Stimulated activated CD8-positive, alpha-beta memory T cell treated with anti-CD3 and anti-CD28 coated beads, Interleukin-4, amount 100 ng/mL, for 1 hour (primary cell): ENCODE measurements at places on chromosomes 16 and 17.

GRCh38 chr17:34370997-34371395 is 8.0 kb upstream of the CCL1 start:
- no peak for DNase-seq

DNA sequence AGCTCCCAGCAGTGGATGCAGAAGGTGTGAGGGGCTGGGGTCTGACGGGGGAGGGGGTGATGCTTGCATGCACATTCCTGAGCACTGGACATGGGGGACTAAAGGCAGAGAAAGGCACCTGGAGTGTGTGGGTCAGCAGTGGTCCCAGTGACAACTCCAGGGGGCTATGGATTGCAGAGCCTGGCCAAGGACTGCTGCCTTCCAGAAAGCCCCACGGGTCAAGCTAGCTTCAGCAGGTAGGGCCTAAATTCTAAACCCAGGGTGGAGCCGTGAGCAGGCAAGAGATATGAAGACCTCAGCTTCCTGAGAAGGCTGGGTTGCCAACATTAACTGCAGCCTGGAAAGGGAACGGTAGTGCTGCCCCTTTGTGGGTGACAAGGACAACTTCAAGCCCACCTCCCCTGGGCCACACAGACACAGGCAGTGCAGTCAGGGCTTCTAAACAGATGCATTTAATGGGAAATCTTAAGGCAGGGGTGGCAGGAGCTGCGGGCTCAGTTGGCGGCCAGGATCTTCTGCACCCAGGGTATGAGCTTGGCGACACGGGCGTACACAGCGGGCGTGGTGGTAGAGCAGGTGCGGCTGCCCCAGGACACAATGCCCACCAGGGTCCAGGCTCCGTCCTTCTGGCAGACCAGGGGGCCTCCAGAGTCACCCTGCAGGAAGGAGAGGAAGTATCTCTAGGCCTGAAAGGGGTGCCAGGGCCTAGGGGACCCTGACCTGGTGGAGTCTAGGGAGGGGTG is 3.1 kb downstream of the CTRB2 start:
- DNase-seq, result no peak

DNA sequence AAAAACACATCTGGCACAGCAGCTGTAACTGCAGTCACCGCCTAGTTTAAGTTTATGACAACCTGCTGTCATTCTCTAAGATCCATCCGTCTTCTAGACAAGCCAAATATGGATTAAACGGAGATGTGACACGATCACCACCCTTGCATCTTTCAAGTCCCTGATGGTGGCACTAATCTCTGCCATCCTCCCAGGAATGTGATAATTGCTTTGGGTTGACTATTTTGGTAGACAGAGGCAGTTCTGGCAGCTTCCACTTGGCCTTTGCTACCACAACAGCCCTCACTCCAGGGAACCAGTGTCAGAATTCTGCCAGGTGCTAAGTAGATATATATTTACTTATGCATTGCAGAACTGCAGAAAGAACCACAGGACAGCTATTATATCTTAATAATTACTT is 81.3 kb downstream of the ADCY9 start:
- no peak for DNase-seq

DNA sequence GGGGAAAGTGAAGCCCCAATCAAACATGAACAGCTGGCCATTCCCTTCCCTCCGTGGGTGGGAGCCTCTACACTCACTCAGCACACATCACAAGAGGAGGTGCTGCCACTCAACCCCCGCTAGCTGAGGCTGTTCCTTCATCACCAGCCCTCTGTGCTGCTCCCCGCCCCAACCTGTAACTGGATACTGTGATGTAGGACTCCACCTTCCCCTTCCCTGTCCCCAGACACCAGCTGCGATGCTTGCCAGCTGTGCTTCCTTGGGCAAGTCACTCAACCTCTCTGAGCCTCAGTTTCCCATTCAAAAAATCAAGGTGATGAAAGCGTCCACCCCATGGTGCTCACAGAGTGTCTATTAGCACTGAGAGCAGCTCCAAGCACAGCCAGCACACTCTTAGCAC is 273.2 kb downstream of the MRTFB start:
- DNase-seq, result no peak

DNA sequence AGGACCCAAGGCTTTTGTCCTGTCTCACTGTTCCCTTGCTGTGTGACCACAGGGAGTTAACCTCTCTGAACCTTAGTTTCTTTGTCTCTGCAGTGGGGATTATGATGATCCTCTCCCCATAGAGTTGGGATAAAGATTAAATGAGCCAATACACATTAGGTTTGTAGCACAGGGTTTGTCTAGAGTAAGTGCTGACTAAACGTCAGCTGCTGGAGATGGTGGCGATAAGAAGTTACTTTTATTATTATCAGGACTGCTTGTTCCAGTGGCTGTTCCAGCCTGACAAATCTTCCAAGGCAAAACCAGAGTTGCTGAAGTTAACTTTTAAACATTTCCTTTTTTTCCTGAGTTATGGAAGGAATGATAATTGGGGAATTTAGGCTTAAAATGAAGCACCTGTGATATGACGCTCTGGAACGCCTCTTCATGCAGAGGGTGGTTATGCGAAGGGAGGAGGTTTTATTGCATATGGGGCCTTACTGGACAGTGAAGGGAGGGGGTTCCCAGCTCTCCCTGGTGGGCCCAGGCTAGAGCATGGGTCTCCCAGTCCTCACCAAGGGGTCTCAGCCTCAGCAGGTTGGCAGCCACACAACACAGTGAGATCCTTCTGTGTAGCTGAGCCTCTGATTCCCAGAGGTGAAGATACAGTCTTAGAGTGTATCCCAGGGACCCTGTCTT is 35.8 kb downstream of the PLCG2 start:
- no peak for DNase-seq

- no peak for DNase-seq
Observed at GRCh38 chr17:61456688-61457225, 4.5 kb downstream of the TBX4 start.

GRCh38 chr17:79095345-79096055 is 20.9 kb downstream of the ENGASE start:
- no peak for DNase-seq

GRCh38 chr16:31221357-31222160 is 4.6 kb upstream of the PYDC1 start:
- no peak for DNase-seq

GRCh38 chr16:73000020-73000906 is 47.7 kb downstream of the ZFHX3 start:
- DNase-seq, result no peak

DNA sequence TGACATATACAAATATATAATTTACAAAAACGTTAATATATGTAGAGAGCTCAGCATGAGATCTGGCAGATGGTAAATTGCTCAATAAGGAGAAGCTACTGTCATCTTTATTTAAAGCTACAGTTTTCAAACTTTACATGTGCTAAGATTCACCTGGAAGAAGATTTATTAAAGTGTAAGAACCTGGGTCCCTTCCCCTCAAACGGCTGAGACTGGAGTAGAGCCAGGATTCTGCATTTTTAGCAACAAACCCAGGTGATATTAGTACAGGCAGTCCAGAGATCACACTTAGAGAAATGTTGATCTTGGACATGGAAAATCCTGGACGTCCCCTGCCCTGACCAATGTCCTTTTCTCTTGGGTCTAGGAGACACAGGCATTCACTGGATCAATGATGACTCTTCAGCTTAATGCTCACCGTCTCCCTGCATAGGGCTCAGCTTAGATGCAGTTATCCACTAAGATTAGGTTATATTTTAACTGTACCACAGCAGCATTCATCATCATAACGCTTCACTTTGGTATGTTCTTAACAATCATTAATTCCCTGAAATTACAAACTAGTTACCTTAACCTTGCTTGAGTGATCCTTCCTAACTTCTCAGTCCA is 20.4 kb downstream of the CDR2 start:
- DNase-seq, result no peak

DNA sequence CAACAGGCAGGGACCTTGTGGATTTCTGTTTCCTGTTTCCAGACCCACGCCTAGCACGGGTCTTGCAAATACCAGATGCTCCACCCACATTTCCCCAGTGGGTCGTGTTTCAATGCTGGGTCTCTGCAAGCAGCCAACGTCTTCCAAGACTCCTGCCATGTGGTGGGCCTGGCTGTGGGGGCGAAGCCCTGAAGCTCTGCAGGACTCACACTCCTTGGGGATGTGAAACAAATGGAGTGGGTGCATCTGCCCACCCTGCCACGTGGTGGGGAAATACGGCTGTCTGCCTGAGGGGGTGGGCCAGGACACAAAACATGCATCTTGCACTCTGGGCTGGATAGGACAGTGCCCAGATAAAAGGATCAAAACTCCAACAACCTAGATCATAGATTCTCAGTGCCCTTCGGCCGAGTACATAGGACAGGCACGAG is 32.6 kb downstream of the FA2H start:
- no peak for DNase-seq
